ENCODE measurements at places on chromosomes 11 and 22.

DNA sequence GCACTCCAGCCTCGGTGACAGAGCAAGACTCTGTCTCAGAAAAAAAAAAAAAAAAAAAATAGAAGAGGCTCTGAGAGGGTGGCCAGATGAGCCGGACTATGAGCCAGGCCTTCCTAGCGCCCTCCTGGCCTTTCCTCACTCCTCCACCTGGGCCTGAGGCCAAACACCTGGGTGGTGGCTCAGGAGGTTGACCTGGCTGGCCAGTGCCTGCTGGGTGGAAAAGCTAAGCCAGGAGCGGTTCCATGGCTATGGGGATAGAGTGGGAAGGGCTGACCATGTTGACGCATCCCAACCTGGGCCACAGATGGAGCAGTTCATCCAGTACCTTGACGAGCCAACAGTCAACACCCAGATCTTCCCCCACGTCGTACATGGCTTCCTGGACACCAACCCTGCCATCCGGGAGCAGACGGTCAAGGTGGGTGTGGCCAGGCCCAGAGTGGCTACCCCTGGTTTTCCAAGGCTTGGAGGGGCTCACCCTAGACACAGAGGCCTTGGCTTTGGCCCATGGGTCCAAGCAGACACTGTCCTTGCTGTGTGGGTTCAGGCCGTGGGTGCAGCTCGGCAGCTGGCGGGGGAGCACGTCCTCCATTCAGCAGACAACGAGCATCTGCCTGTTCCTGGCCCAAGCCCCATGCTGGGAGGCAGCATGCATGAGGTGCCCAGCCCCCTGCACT lies 7.6 kb downstream of the SCYL1 start:
- H3K4me3 ChIP-seq = no peak overlapping the region
- H3K27ac ChIP-seq = no peak overlapping the region
- H3K4me1 ChIP-seq = no peaks in the 10 kb centered on the region

- H3K36me3 ChIP-seq = peaks cover 27% of the 10 kb centered on the region
- no peaks in the 10 kb centered on the region for H3K27me3 ChIP-seq
- no peaks in the 10 kb centered on the region for H3K4me1 ChIP-seq
- no peak overlapping the region for H3K4me3 ChIP-seq
- no peak overlapping the region for H3K27ac ChIP-seq
Observed at GRCh38 chr22:42172773-42173172, 42.2 kb upstream of the CYP2D6 start.

- no peaks in the 10 kb centered on the region for H3K36me3 ChIP-seq
- no peak overlapping the region for H3K27ac ChIP-seq
Observed at GRCh38 chr11:117900121-117900648, 23.7 kb upstream of the FXYD6 start.

DNA sequence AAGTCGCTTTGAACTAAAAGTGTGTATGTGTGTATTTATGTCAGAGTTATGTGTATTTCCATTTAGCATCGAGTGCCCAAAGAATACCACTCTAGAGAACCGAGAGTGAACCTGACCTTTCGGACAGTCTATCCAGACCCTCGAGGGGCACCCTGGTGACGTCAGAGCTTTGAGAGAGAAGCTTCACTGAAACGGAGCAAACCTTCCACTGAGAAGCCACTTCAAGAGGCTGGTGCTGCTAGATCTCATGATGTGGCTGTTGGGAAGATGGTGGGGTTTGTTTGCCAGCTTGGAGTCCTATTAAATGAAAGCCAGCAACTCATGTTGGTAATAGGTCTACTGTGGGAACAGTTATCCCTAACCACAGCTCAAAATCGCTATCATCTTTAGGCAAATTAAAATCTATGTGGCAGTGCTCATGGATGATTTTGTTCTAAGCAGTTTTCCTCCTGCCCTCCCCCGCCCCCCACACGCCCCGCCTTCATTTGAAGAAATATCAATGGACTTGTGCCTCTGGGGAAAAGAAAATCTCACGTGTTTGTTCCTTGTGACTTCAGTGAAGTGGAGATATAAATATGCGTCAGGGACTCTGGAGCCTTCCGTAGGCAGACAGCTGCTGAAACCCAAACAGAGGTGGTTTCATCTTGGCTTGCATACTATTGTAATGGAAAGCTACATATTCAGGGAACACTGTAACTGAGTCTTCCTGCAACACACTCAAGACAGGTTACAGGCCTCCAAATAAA lies 22.4 kb upstream of the C11orf96 start:
- peaks cover 4% of the 10 kb centered on the region for H3K36me3 ChIP-seq
- no peak overlapping the region for H3K4me3 ChIP-seq
- H3K27me3 ChIP-seq = no peaks in the 10 kb centered on the region
- H3K4me1 ChIP-seq = peaks cover 50% of the 10 kb centered on the region
- DNase-seq = no peak

DNA sequence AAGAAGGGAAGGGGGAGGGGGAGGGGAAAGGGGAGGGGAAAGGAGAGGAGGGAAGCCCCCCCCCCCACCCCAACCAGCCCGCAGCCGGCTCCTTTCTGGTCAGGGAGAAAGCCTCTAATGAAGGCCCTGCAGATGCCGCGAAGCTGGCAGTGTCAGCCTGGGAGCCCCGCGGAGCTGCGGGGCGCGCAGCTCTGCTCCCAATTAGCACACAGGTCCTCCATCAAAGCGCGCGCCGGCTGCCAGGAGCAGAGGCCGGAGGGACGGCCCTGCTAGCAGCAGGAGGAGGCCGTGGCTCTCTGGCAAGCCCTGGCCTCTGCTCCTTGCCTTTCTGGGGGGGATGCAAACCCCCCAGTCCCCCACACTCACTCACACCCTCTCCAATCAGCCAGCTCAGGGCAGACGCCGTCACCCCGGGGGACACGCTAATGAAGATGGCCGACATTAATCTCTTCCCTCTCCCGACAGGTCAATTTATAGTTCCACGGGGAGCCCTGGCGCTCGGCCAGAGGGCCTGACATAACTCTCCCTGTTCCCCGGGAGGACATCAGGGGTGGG lies 70.5 kb upstream of the TCF20 start:
- no peaks in the 10 kb centered on the region for H3K27me3 ChIP-seq
- DNase-seq = no peak
- no peak overlapping the region for H3K27ac ChIP-seq
- H3K36me3 ChIP-seq = no peaks in the 10 kb centered on the region
- H3K4me3 ChIP-seq = no peak overlapping the region

DNA sequence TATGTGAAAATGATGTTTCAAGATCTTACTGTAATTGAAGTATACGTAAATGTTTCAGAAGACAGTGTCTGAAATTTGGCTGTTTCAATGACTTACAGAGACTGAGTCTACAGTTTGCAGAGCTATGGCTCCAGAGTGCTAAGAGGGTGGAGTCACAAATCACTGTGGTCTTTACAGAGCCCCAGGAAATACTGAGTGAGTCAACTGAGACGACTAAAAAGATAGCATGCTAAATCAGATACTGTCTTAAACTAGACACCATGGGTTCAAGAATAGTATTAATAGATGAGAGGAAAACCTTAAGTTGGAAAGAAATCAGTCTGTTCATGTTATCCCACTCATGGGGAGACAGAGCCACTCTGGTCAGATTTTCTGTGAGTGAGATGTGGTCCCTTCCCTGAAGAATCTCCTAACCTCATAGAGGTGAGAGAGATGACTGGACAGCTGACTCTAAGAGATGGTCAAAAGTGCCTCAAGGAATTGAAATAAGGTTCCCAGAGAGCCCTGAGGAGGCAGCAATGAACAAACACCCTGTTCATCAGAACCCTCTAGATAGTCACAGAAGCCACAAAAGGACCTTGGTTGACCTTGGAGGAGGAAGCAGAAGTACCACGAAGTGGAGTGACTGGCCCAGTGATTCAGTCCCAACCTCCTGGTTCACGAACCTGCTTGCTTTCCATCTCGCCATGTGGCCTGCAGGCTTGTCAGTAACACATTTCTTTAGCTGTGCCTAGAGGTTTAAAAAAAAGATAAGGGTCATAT lies 30.2 kb downstream of the C11orf91 start:
- no peak overlapping the region for H3K4me3 ChIP-seq
- H3K36me3 ChIP-seq = no peaks in the 10 kb centered on the region
- DNase-seq = no peak
- no peaks in the 10 kb centered on the region for H3K27me3 ChIP-seq

DNA sequence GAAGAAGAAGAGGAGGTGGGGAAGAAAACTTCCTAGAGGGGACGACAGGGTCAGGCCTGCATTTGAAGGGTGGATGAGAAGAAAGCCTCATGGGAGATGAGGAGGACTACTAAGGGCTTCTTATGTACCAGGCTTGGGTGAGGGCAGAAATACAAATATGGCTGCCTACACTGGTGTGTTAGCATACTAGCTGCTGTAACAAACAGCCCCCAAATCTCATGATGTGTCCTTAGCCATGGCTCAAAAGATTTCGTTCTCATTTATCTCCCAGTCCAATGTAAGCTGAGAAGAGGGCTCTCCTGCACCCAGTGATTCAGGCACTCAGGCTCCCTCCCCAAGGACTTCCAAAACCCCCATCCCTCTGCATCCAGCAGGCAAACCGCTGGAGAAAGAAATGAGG lies 11.6 kb upstream of the MB start:
- no peak for DNase-seq
- no peaks in the 10 kb centered on the region for H3K4me1 ChIP-seq
- H3K27me3 ChIP-seq = no peaks in the 10 kb centered on the region
- peak overlapping the region; percentile 89 for H3K27ac ChIP-seq
- no peaks in the 10 kb centered on the region for H3K36me3 ChIP-seq

- H3K36me3 ChIP-seq = no peaks in the 10 kb centered on the region
- no peak for DNase-seq
- no peak overlapping the region for H3K27ac ChIP-seq
- H3K4me1 ChIP-seq = peaks cover 12% of the 10 kb centered on the region
- no peak overlapping the region for H3K4me3 ChIP-seq
- no peaks in the 10 kb centered on the region for H3K27me3 ChIP-seq
Observed at GRCh38 chr11:46849631-46850030, 3.6 kb upstream of the CKAP5 start.

GRCh38 chr11:12808519-12808918 lies 134.3 kb downstream of the TEAD1 start:
- H3K27ac ChIP-seq = no peak overlapping the region
- H3K36me3 ChIP-seq = no peaks in the 10 kb centered on the region
- no peaks in the 10 kb centered on the region for H3K27me3 ChIP-seq
- H3K4me1 ChIP-seq = no peaks in the 10 kb centered on the region

DNA sequence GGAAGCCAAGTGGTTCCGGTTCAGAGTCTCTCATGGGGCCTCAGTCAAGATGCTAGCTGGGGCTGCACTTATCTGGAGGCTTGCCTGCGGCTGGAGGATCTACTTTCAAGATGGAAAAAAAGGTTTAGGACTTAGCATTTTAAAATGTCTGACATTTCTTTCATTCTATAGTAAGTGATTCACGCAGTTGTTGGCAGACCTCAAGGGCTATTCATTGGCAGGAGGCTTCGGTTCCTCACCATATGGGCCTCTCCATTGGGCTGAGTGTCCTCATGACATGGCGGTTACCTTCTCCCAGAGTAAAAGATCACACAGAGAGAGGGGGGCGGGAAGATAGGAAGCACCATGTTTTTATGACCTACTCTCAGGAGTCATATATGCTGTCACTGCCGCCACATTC lies 298.0 kb upstream of the PLET1 start:
- no peak overlapping the region for H3K4me3 ChIP-seq
- H3K4me1 ChIP-seq = no peaks in the 10 kb centered on the region
- H3K27me3 ChIP-seq = no peaks in the 10 kb centered on the region
- DNase-seq = no peak

Measured in ascending aorta (tissue), 2 donors.